LHCN-M2 (cell line): ENCODE measurements at places on chromosomes 3 and 15. TPM values are rescaled to one million over a fixed set of nuclear protein-coding genes. Genes with fewer than 3 reads are reported as not detected.

EHHADH gene
- 6.6 and 13.6 TPM in 2 replicates for total RNA-seq

AQP9 gene
- total RNA-seq = not detected in 2 replicates

EDEM1 gene
- 25.6 and 25.7 TPM in 2 replicates for total RNA-seq

ROPN1 gene
- total RNA-seq = not detected in 2 replicates

MYLK gene
- 62.7 and 75.9 TPM in 2 replicates for total RNA-seq

SUCNR1 gene
- total RNA-seq = 0.06 TPM in 1 of 2 replicates, not detected in the other

ANKUB1 gene
- 0.06 TPM in 1 of 2 replicates, not detected in the other for total RNA-seq

TMEM212 gene
- total RNA-seq = not detected in 2 replicates

ALS2CL gene
- 0.23 and 0.96 TPM in 2 replicates for total RNA-seq

PLSCR5 gene
- total RNA-seq = not detected in 2 replicates

SPATA12 gene
- total RNA-seq = 0.11 and 0.32 TPM in 2 replicates

GP5 gene
- 0.06 TPM in 2 replicates for total RNA-seq

POPDC2 gene
- 1.1 TPM in 1 of 2 replicates, not detected in the other for total RNA-seq

RARB gene
- 0.29 TPM in 1 of 2 replicates, not detected in the other for total RNA-seq

COPG1 gene
- 192 TPM in 2 replicates for total RNA-seq

CADPS gene
- total RNA-seq = 0.11 TPM in 1 of 2 replicates, not detected in the other

CYP8B1 gene
- not detected in 2 replicates for total RNA-seq

SCAANT1 gene
- not detected in 2 replicates for total RNA-seq

SMCO1 gene
- not detected in 2 replicates for total RNA-seq

KLHL6 gene
- not detected in 2 replicates for total RNA-seq

HHLA2 gene
- total RNA-seq = not detected in 2 replicates

RPL39L gene
- total RNA-seq = 11.9 and 23.9 TPM in 2 replicates

A4GNT gene
- total RNA-seq = not detected in 2 replicates

RHCG gene
- total RNA-seq = not detected in 2 replicates

RHOA gene
- 706 and 885 TPM in 2 replicates for total RNA-seq

FBXL22 gene
- total RNA-seq = 0.23 TPM in 1 of 2 replicates, not detected in the other

RTP1 gene
- not detected in 2 replicates for total RNA-seq

PXK gene
- total RNA-seq = 45.9 and 50.3 TPM in 2 replicates

PARL gene
- total RNA-seq = 38.5 and 54.2 TPM in 2 replicates

IMPG2 gene
- 0.19 and 0.23 TPM in 2 replicates for total RNA-seq

FRMD5 gene
- 2.7 and 3.2 TPM in 2 replicates for total RNA-seq

GPR15 gene
- total RNA-seq = not detected in 2 replicates

ITGA11 gene
- 14.6 and 22.0 TPM in 2 replicates for total RNA-seq

CCR1 gene
- total RNA-seq = 0.19 and 0.46 TPM in 2 replicates

ADCY5 gene
- 0.06 and 0.45 TPM in 2 replicates for total RNA-seq

GOLGA8S gene
- 0.06 TPM in 1 of 2 replicates, not detected in the other for total RNA-seq

SOX14 gene
- total RNA-seq = not detected in 2 replicates

SFMBT1 gene
- total RNA-seq = 5.3 and 5.8 TPM in 2 replicates

DUOX1 gene
- total RNA-seq = under 0.01 and 0.06 TPM in 2 replicates

SLC51B gene
- 0.23 TPM in 1 of 2 replicates, not detected in the other for total RNA-seq

PATL2 gene
- total RNA-seq = 0.19 and 0.57 TPM in 2 replicates

HMG20A gene
- 24.4 and 24.8 TPM in 2 replicates for total RNA-seq
